ENCODE measurements at places on chromosomes 16 and 17.
A peak's percentile ranks its signal among the peaks of the same experiment; 100 is the strongest.

- no peak for DNase-seq
These were observed 54.8 kb downstream of the CHD9NB start for GRCh38 chr16:52997922-52998321.

GRCh38 chr16:391885-392335 lies 5.1 kb upstream of the NME4 start:
- peak; percentile 75 for DNase-seq

- DNase-seq = no peak
These were observed 54.2 kb downstream of the WIPI1 start for GRCh38 chr17:68403122-68403521.

DNA sequence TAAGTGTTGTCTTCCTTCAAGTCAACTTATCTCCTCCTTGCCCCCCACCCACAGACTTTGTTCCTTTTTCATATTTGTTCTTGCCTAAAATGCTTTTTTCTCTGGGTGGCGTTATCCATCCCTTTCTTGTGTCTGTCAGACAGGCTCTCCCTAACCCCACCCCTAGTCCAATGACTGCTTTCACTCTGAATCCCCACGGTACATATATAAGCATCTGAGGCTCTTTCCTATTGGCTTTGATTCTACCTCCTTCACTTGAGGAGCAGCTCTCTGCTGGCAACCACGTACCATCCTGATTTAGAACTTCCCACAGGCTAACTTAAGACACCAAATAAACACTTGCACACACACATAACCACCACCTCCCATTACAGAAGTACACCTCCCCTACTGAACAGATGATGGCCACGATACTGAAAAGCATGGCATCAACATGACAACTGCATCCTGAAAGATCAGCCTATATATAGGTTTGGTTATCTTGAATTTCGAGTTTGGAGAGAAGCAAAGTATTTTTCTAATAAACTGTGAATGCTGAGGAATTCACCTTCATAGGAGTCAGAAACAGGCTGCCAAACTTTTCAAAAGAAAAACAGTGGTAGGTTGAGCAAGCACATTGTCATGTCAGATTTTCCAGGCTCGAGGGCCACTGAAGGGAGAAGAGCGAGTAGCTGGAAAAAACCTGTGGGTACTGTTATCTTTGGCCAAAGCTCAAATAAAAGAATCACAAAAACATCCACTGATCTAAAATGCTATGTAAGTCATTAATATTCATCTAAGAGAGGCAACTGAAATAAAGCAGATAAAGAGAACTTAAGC lies 24.3 kb downstream of the STAT3 start:
- peak; percentile 51 for DNase-seq
